Testis (tissue), 5 donors: ENCODE measurements at places on chromosomes 3 and 15.

DNA sequence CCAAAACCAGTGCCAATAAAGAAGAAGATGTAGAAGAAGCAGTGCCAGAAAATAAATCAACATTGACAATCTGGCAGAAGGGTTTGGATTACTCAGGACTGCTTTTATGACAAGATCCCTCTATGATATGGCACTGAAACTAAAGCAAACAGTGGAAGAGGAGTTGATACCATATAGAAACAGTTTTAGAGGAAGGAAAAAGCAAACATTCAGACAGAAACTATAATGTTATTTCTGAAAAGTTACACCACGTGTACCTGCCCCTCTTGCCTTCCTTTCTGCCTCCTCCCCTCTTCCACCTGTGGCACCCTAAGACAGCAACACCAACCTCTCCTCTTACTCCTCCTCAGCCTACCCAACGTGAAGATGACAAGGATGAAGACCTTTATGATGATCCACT lies 63.0 kb downstream of the SFMBT1 start:
- H3K36me3 ChIP-seq: no peaks in the 10 kb centered on the region
- no peak for DNase-seq
- H3K4me3 ChIP-seq: no peak overlapping the region
- H3K27ac ChIP-seq: no peak overlapping the region

DNA sequence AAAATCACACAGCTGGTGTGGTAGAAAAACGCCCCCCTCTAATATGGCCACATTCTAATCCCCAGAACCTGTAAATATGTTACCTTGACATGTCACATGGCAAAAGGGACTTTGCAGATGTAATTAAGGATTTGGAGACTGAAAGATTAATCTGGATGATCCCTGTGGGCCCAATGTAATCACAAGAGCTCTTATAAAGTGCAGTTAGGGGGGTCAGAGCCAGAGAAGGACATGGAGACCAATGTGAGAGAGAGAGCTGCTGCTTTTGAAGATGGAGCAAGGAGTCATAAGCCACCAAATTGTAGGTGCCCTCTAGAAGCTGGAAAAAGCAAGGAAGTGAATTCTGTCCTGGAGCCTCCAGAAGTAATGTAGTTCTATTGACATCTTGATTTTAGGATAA lies 152.6 kb downstream of the PEX5L start:
- no peaks in the 10 kb centered on the region for H3K4me1 ChIP-seq
- no peak overlapping the region for H3K27ac ChIP-seq
- H3K4me3 ChIP-seq: no peak overlapping the region
- no peaks in the 10 kb centered on the region for H3K27me3 ChIP-seq

GRCh38 chr3:159609625-159610024 lies 379.0 kb upstream of the IL12A start:
- no peak overlapping the region for H3K4me3 ChIP-seq
- no peaks in the 10 kb centered on the region for H3K4me1 ChIP-seq
- H3K36me3 ChIP-seq: no peaks in the 10 kb centered on the region
- no peak for DNase-seq
- no peaks in the 10 kb centered on the region for H3K27me3 ChIP-seq

GRCh38 chr15:35565901-35566300 lies 19.9 kb upstream of the DPH6 start:
- H3K36me3 ChIP-seq: no peaks in the 10 kb centered on the region
- no peak overlapping the region for H3K27ac ChIP-seq
- no peak for DNase-seq

- H3K27ac ChIP-seq: no peak overlapping the region
- no peak overlapping the region for H3K4me3 ChIP-seq
- no peaks in the 10 kb centered on the region for H3K27me3 ChIP-seq
- H3K4me1 ChIP-seq: peaks cover 6% of the 10 kb centered on the region
- DNase-seq: no peak
These were observed 129.5 kb downstream of the ATP8B4 start for GRCh38 chr15:49989498-49989897.

GRCh38 chr15:89307046-89307587 lies 27.5 kb downstream of the POLG start:
- H3K4me3 ChIP-seq: no peak overlapping the region
- H3K27me3 ChIP-seq: no peaks in the 10 kb centered on the region
- DNase-seq: no peak
- H3K36me3 ChIP-seq: no peaks in the 10 kb centered on the region

GRCh38 chr3:2504912-2505311 lies 406.2 kb downstream of the CNTN4 start:
- no peaks in the 10 kb centered on the region for H3K36me3 ChIP-seq
- no peaks in the 10 kb centered on the region for H3K27me3 ChIP-seq
- no peak overlapping the region for H3K4me3 ChIP-seq
- no peaks in the 10 kb centered on the region for H3K4me1 ChIP-seq
- no peak for DNase-seq

GRCh38 chr3:45610119-45610518 lies 15.6 kb downstream of the LIMD1 start:
- no peaks in the 10 kb centered on the region for H3K27me3 ChIP-seq
- DNase-seq: no peak
- no peak overlapping the region for H3K4me3 ChIP-seq
- no peak overlapping the region for H3K27ac ChIP-seq
- no peaks in the 10 kb centered on the region for H3K36me3 ChIP-seq

DNA sequence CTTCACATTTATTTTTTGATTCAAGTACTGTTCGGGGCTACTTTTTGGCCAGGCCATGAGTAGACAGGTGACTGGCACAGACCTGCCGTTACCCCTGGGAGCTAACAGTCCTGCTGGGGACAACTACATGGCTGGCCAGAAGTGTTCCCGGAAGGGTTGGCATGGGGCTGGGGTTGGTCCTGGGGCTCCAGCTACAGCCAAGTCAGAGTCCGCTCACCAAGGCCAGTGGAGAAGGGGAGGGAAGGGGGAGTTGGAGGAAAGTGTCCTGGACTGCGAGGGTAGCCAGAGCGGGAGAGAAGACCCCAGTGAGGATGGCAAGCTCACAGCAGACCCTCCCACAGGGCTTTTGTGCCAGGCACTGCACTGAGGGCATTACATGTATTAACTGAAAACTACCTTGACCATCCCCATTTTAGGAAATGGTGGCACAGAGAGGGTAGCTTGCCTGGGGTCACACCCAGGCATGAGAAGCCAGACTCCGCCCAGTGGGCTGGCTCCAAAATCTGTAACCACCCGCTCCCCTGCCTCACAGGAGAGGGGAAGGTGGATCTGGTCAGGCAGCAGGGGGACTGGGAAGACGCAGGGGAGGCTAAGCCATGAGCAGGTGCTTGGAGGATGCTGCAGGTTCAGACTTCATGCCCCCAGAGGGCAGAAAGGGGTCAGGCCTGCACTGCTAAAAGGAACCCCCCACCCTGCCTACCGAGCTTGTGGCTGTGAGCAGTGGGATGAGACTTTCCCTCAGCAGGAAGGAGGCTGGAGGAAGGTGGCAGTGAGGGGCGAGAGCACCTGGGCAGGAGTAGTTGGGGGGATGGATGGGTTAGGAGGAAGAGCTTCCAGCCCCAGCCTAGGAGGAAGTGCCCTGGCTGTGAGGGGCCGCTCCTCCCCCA lies 38.3 kb upstream of the ESYT3 start:
- H3K4me3 ChIP-seq: no peak overlapping the region
- DNase-seq: no peak

- DNase-seq: peak; percentile 48
- H3K27me3 ChIP-seq: no peaks in the 10 kb centered on the region
- no peak overlapping the region for H3K4me3 ChIP-seq
- H3K27ac ChIP-seq: no peak overlapping the region
These were observed 32.5 kb downstream of the ARHGEF3 start for GRCh38 chr3:56769116-56769707.

DNA sequence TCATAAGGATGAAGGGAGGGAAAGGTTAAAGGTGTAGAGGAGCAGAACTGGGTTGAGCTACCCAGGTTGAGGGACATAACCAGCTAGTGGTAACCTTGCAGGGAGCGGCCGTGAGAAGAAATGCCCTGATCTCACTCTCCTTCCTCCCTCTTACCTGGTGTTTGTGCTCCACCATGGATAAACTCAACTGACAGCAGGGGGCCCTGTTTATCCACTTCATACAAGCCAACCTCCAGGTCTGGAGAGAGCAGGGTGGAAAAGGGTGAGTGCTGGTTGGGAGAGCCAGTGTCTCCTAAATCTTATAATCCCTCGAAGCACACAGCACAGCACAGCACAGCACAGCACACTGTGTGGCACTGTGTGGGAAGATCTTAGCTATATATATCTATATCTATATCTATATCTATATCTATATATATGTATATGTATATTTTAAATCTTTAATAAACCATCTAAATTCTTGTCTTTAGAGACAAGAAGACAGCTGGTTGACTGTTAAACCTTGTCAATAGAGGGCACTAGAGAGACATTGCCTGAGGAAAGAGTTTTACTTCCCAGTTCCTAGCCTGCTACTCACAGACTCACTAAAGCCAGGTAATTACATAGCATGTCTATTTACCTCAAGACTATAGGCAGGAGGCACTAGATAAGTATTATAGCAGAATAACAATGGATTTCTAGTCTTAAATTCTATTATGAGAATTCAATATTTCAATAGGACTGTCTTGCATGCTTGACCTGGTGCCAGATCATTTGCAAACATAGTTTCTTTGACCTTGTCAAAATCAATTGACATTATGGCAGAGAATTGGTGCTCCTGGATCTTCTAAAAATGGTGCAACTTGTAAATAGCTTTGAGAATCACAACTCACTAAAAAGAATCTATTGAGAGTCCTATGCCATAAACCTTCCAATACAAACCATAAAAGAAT lies 21.7 kb upstream of the FMN1 start:
- H3K36me3 ChIP-seq: no peaks in the 10 kb centered on the region
- DNase-seq: no peak
- H3K4me1 ChIP-seq: no peaks in the 10 kb centered on the region

- no peak for DNase-seq
- H3K27me3 ChIP-seq: no peaks in the 10 kb centered on the region
- no peaks in the 10 kb centered on the region for H3K36me3 ChIP-seq
- no peaks in the 10 kb centered on the region for H3K4me1 ChIP-seq
- no peak overlapping the region for H3K27ac ChIP-seq
These were observed 240.0 kb downstream of the MBNL1 start for GRCh38 chr3:152508705-152509104.

DNA sequence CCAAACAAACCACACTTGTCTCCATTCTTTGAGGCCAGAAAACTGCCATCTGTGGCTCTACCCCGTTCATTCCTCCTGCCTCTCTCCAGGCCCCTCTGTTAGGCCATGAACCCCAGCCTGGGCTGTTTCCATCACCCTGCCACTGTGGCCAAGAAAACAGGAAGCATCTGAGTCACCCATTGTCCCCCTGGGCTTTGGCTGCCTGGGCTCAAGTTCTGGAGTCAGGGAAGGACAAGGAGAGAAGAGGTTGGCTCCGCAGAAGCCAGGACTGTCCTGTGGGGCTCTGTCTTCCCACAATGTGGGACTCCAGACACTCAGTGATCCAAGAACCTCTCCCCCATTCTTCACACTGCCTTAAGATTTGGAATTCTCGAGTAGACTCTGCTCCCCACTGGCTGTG lies 14.8 kb upstream of the LCTL start:
- H3K27me3 ChIP-seq: no peaks in the 10 kb centered on the region
- H3K4me1 ChIP-seq: no peaks in the 10 kb centered on the region
- H3K36me3 ChIP-seq: no peaks in the 10 kb centered on the region
- no peak overlapping the region for H3K27ac ChIP-seq

DNA sequence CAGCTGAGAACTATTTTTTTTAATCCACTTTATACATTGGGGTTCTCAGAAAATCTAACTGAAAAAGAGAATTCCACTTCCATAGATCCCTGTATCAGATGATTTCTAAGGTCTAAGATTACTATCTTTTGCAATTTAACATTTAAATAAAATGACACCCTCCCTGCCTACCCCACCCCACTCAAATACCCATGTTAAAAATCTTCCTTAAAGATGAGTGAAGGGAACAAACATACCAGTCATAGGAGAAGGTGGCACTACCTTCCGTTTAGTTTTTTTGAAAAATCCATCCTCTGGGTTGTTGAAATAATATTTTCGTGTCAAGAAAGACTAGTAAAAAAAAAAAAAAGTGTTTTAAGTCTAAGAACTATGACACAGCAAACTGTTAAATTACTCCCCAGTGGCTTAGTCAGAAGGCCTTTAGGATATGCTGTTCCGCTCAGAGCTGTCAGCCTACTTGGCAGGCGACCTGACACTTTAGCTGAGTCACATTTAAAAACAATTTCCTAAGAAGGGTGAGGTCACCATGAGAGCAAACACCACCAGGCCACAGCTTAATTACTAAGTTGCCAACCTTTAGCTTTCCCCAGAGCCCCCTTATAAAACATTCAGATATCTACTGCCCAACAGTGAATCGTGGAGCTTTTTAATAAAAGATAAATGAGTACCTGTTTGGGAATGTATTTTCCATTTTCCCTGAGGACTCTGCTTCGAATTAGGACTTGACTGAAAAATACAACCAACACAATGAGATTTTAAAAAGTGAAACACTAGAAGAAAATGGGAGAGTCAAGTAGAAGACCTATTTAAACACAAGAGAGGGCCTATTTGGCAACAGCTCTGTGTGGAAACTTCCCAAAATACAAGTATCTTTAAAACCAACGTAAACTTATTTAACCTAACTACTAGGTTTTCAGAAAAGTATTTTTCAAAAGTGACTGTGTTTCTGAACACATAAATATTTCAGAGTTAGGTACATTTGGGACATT lies 9.6 kb downstream of the EMC3 start:
- DNase-seq: peak; percentile 64
- H3K36me3 ChIP-seq: no peaks in the 10 kb centered on the region
- H3K4me1 ChIP-seq: no peaks in the 10 kb centered on the region
- H3K27me3 ChIP-seq: no peaks in the 10 kb centered on the region
- H3K27ac ChIP-seq: peak overlapping the region; percentile 74

DNA sequence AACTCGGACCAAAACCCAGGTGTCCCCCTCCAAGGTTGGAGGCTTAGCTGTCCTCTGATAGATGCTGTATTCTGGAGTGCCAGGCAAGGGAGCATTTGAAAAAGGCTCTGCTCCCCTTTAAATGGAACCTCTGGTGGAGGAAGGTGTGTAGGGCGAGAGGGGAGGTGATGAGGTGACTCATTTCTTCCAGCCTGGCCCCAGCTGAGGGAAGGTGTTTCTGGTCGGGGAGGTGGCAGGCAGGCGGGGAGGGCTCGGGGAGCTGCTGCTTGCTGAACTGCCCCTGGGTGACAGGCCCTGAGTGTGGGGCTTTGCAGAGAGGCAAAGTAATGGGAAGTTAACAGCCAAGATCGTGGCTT lies 18.8 kb downstream of the PSTPIP1 start:
- no peak overlapping the region for H3K27ac ChIP-seq
- no peaks in the 10 kb centered on the region for H3K4me1 ChIP-seq
- H3K4me3 ChIP-seq: no peak overlapping the region
- no peaks in the 10 kb centered on the region for H3K36me3 ChIP-seq
- DNase-seq: no peak
- H3K27me3 ChIP-seq: no peaks in the 10 kb centered on the region

GRCh38 chr3:129050556-129051295 lies 9.9 kb upstream of the GP9 start:
- H3K27me3 ChIP-seq: no peaks in the 10 kb centered on the region
- H3K4me3 ChIP-seq: no peak overlapping the region
- H3K4me1 ChIP-seq: peaks cover 23% of the 10 kb centered on the region
- no peak for DNase-seq
- no peaks in the 10 kb centered on the region for H3K36me3 ChIP-seq
- H3K27ac ChIP-seq: no peak overlapping the region

GRCh38 chr3:19213603-19214220 lies 65.4 kb downstream of the KCNH8 start:
- H3K27me3 ChIP-seq: no peaks in the 10 kb centered on the region
- H3K4me3 ChIP-seq: no peak overlapping the region
- H3K4me1 ChIP-seq: no peaks in the 10 kb centered on the region
- no peaks in the 10 kb centered on the region for H3K36me3 ChIP-seq
- no peak for DNase-seq
- no peak overlapping the region for H3K27ac ChIP-seq

GRCh38 chr3:14289590-14290461 lies 111.2 kb downstream of the LSM3 start:
- H3K4me1 ChIP-seq: peaks cover 11% of the 10 kb centered on the region
- H3K36me3 ChIP-seq: no peaks in the 10 kb centered on the region
- H3K27ac ChIP-seq: peak overlapping the region; percentile 75
- no peaks in the 10 kb centered on the region for H3K27me3 ChIP-seq
- DNase-seq: no peak
